ENCODE measurements at places on chromosomes 12 and 14.

- DNase-seq, result no peak
Measured at GRCh38 chr14:52313462-52313861, 650 bp upstream of the PTGER2 start.

DNA sequence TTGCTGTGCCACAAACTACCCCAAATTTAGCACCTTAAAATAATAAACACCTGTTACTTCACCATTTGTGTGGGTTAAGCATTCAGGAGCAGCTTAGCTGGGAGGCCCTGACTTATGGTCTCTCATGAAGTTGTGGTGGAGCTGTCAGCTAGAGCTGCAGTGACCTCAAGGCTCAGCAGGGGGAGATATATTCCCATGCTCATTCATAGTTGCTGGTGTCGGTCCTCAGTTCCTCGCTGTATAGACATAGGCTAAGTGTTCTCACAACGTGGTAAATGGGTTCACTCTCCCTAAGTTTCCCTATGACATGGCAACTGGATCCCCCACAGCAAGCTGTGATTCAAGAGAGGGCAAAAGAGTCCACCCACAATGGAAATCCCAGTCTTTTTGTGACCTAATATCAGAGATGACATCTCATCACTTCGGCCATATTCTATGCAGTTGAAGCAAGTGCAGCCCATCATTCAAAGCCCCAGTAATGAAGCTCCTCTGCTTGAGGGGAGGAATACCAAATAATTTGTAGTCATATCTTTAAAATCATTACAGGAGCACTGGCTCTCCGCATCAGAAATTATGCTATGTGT is 41.1 kb downstream of the PRB3 start:
- DNase-seq, result peak; percentile 47

DNA sequence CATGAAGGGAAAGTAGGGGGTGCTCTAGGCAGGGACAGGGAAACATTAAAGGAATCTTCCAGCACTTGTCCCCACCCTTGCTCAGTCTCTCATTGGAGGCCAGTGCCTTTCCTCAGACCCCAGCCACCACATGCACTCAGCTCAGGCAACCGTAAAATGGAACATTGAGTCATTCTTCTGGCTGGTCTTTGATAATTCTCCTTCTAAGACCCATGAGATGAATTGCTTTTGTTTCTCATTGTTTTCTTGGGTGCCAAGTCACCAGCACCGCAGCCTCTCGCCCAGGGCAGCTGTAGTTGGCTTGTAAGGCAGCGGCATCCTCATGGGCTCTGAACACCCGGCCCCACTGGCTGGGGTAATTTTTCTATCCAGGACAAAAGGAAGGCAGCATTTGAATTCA is 108.2 kb downstream of the PHETA1 start:
- no peak for DNase-seq

DNA sequence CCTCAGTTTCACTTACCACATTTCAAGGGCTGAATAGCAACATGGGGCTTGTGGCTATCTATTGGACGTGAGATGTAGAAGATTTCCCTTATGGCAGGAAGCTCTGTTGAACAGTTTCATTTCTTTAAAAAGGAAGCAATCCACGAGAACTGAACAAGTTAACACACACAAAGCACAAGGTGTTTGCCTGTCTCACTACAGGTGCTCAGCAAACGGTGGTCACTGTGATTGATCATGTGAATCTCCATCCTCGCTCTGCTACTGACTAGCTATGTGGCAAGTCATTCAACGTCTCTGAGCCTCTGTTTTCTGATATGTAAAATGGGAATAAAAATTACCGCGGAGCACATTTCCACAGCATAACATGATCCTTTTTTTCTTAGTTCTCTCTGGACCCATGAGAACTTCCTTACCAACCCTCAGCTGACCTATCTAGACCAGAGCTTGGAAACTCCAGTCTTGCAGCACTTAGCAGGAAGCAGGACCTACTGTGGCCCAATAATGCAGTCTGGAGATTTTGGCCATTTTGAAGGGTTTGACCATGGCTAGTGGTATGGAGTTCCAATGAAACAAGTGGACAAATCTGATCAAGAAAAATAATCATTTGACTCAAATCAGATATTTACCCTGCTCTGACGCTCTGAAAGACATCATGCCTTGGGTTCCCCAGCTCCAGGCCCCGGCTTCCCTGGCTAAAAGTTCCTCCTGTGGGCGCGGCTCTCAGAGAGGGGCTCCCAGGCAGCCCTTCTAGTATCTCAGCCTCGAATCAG is 278.8 kb downstream of the ZFP36L1 start:
- no peak for DNase-seq

DNA sequence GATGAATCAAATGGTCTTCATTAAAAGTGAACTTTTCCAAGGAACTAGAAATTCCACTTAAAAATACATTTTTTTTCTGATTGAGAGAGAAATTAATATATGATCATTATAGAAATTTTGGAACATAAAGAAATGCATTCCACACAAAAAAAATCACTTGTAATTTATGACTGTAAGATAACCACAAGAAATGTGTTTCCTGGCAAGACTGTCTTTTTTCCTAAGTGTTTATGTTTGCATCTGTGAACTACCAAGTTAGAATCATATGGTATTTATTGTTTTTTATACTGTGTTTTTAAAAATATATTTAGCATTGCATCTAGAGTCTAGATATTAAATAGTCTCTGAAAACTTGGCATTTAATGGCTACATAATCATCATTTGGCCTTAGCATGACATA is 726.8 kb downstream of the BCL11B start:
- no peak for DNase-seq

DNA sequence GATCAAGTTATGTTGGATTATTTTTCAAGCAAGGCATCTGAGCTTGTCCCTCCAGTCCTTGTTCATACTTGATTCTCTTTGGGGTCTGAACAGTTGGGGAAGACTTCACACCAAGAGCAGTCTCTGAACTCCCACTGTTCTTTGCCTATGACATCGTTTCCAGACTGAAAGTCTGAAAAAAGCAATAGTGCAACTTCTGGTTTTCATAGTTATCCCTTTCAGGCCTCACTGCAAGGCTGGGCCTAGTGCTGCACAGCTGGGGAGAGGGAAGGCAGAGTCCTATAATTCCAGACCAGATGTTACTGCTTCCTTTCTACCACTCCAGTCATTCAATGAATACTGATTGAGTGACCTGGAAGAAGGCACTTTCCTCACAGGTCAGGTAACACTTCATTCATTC is 187.1 kb upstream of the CCND2 start:
- no peak for DNase-seq

DNA sequence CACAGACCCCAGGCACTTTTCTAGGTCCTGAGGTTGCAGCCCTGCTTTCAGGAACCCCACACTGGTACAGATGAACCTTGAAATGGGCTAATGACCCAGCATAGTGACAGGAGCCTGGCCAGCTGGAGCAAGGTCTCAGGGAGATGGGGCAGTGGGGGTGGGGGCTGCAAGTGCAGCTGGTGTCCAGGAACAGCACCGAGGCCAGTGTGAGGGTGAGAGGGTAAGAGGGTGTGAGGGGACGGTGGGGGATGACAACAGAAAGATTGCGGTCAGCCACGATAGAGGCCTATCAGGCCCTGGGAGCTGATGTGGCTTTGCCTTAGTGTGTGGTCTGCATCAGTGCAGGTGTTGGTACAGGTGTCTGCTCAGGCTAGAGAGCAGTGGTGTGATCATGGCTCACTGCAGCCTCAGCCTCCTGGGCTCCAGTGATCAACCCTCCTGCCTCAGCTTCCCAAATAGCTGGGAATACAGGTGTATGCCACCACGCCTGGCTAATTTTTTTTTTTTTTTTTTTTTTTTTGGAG is 59.7 kb downstream of the EP400 start:
- no peak for DNase-seq

DNA sequence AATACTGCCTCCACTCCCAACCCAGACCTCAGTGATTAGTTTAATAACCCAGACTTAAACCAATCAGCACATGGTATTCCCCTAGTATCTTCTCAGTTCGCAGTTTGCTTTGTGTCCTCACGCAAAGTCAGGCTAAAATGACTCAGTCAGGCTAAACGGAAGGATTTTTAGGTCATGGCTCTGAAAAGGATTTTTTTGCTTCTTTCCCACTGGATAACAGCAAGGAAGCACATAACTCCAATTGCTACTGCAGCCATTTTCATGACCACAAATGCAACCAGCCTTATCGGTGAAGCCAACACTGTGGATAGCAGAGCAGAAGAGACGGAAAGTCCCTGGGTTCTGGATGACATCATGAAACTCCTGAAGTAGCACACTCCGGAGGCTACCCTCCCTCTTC is 67.7 kb downstream of the ZC3H14 start:
- no peak for DNase-seq

- DNase-seq, result peak; percentile 63
Measured at GRCh38 chr12:22684140-22685118, 59.5 kb downstream of the ETNK1 start.

GRCh38 chr14:65853407-65853955 is 441.0 kb downstream of the FUT8 start:
- DNase-seq, result no peak

- DNase-seq, result no peak
Measured at GRCh38 chr14:31070431-31070830, 44.3 kb upstream of the STRN3 start.

GRCh38 chr12:24848941-24849477 is 99.9 kb downstream of the BCAT1 start:
- no peak for DNase-seq

DNA sequence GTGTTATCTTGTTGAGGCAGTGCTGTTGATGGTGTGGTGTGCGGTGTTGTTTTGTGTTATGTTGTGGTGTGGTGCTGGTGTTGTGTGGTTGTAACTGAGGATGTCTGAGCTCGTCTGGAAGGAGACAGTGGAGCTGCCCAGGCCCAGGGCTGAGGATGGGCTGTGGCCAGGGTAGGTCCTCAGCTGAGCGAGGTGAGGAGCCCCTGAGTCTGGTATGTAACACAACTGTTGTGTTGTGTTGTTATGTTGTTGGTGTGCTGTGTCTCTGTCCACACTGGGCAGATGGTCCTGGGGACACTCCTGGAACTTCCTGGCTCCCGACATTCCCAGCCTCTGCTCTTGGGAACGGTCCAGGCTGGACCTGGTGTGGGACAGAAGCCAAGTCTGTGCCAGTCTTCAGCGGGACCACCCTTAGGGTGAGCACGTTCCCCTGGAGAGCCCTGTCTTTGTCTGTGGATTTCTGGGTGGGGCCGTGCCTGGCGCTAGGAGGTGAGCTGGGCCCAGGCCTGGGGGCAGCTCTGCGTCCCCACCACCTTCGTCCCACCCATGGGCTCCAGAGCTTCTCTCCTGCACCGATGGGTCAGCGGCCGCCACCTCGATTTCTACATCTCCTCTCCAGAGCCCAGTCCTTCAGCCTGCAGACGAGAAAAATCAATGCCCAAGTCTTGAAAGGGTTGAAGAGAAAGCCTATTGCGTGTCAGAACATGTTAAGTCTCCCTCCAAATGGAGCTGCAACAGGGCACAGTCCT is 27.4 kb upstream of the SFSWAP start:
- DNase-seq, result no peak

GRCh38 chr12:23855813-23856212 is 93.7 kb downstream of the SOX5 start:
- DNase-seq, result no peak

DNA sequence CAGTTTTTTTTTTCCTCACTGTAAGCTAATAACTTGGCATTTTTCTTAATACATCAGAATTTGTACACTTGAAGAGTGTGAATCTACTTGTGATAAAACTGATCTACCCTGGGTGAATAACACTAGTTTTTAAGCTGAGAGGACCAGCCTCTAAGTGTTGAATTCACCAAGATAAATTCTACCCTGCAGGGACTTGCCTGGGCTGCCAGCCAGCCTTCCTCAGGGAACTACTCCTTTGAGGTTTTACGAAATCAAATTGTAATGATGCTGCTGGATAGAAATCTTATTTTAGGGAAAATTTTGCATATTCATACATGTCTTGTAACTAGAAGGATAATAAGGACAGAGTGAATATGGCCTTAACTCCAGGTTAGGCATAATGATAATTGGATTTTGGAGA is 1.9 kb downstream of the MED21 start:
- DNase-seq, result no peak

DNA sequence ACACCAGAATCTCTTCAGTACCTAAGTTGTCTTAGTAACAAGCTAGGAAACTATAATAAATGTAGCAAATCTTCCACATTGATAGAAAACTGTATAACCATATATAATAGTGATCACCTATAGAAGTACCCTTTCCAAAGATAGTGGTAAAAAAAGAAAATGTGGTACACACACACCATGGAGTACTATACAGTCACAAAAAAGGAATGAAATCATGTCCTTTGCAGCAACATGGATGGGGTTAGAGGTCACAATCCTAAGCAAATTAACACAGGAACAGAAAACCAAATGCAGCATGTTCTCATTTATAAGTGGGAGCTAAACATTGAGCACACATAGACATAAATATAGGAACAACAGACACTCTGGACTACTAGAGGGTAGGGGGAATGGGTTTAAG is 90.5 kb downstream of the SLC25A21 start:
- DNase-seq, result no peak

DNA sequence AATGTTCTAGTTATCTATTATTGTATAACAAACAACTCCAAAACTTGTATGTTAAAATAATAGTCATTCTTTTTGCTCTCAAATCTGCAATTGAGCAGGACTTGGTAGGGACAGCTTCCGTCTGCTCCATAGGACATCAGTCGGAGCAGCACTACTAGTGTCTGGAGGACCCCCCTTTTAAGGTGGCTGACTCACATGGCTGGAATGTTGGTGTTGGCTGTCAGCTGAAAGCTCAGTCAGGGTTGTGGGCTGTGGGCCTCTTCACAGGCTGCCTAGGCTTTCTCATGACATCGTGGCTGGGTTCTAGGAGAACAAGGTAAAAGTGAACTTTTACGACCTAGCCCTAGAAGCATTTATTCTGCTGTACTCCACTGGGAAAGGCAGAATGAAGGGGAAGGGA is 160.6 kb downstream of the ANO4 start:
- DNase-seq, result no peak

DNA sequence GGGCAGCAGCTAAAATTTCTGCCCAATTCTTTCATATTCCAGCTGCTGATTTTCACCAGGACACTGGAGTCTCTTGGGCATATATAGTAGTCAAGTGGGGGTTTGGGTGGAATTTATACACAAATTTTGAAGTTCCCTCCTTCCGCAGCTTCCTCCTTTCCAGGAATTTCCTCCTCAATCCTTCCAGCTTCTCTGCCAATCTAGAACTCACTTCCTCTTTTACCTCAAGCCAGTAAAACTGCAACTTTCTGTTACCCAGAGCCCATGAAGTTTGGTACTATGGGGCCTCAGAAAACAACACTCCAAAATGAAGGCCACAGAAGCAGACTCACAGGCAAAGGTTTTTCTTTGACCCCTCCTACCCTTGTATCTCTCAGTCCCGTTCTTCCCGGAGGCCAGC is 51.7 kb upstream of the G2E3 start:
- no peak for DNase-seq

DNA sequence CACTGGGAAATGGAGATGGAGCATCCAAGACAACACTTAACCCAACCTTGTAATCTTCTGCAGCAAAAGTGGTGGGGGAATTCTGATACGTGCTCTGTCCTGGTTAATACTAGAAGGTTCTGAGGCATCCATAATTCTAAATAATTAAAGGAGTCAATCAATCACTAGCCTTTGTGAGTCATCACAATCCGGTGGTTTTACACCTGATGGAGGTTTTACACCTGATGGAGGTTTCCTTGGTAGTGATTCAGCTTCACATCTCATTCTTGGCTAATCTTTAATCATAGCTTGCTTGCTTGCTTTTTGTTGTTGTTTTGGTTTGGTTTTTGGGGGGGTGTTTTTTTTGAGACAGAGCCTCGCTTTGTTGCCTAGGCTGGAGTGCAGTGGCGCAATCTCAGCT is 343.4 kb downstream of the DPF3 start:
- no peak for DNase-seq
